ENCODE measurements at places on chromosomes 12 and 14. TPM values are rescaled to one million over a fixed set of nuclear protein-coding genes. Genes with fewer than 3 reads are reported as not detected.

- DNase-seq, result no peak
Measured at GRCh38 chr12:19021646-19022045, 107.9 kb upstream of the PLEKHA5 start.

- DNase-seq, result no peak
Measured at GRCh38 chr14:44741431-44741830, 220.3 kb downstream of the KLHL28 start.

DNA sequence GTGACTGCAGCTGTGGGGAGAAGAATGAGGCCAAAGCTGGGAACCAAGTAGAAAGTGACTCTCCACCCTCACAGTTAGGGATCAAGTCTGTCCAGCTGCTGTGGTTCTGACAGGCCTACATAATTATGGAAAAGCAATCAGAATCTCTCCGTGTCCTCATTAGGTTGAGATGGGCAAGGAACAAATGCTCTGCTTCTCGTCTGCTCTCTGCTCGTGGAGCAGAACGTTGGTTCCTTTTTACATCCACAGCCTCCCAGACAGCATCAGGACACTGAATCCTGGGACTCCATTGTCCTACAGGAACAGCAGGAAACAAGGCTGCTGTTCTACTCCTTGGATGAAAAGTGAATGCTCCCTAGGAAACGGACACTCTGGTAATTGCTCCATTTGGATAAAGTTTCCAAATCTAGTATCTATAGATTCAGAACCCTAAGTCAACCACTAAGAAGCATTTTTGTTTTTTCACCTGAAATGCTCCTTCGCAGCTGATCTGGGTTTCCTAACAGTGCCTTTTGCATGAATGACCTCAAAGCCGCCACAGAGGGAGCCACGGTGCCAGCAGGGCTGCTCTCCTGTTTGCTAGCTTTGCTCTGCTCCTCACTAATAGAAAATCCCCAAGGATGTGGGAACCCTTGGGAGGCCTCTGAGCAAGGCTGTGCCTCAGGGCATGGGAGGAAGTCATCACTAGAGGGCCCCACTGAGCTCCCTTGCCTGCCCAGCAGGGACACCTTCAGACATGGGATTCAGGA lies 102.0 kb downstream of the EGLN3 start:
- peak; percentile 40 for DNase-seq

- DNase-seq, result no peak
Measured at GRCh38 chr12:15708396-15709076, 80.7 kb downstream of the EPS8 start.

DNA sequence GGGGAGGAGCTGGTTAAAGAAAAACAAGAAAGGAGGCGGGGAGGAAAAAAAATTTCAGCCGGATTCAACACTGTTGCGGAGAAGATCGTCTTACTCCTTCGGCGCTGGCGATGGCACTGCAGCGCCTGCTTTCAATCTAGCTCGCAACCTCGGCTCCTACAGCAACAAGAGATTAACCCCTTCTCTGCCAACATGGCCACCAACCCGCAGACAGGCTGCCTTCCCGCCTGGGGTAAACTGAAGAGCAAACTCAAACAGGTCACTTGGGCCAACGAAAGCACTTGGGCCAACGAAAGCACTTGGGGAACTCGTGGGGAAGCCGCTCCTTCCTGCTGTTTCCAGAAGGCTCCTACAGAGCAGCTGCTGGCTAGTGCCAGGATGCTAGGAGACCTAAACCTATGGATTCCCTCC lies 73.7 kb downstream of the CIT start:
- no peak for DNase-seq

GRCh38 chr12:17020765-17021164 lies 414.8 kb upstream of the LMO3 start:
- no peak for DNase-seq

DNA sequence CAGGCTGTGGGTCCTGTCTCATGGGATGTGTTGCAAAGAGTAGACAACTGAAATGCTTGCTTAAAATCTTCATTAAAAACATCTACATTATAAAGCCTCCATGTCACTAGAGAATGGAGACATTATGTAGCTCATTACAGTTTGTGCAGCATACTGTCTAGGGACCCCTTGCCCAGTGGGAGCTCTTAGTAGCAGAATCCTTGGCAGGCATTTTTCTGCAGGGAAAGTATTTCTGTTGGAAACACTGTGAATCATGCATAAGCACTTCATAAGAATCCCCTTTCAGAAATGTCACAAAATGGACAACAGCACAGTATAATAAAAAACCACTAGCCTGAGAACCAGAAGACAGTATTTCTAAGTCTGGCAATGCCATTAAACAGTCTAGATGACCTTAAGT lies 174.3 kb downstream of the MGAT4C start:
- DNase-seq, result peak; percentile 2

DNA sequence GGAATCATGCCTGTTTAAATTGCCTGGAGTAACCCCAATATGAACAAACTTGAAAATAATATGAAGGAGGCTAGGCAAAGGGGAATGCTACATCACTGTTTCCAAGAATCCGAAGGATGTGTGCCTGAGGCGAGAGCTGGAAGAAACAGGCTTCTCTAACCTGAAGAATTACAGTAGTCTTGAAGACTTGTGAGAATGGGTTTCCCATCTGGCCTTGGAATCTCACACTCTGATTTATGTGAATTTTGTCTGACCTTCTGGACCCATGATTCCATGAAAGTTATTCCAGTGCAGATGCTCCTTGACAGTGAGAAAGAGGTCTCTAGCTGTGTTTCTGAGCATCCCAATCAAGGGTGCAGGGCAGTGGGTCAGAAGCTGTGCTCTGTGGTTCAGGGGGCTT lies 122.1 kb upstream of the PARP11 start:
- no peak for DNase-seq

DNA sequence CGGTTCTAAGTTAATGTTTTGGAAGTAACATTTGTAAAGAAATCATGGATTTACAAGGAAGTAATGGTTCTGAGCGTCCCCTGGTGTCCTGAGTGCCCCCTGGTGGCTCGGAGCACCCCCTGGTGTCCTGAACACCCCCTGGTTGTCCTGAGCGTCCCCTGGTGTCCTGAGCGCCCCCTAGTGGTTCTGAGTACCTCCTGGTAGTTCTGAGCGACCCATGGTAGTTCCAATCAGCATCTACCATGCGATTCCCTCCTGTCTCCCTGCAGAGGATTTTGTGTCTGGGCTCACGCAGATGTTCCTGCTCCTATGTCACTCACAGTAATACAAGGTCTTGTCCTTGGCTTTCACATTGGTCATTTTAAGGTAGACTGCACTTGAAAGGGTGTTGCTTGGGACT lies 1352.9 kb downstream of the TMEM121 start:
- DNase-seq, result no peak

- DNase-seq, result no peak
Measured at GRCh38 chr12:116759783-116760621, 21.9 kb downstream of the RNFT2 start.

- no peak for DNase-seq
Measured at GRCh38 chr14:69318241-69318640, 58.3 kb downstream of the GALNT16 start.

DNA sequence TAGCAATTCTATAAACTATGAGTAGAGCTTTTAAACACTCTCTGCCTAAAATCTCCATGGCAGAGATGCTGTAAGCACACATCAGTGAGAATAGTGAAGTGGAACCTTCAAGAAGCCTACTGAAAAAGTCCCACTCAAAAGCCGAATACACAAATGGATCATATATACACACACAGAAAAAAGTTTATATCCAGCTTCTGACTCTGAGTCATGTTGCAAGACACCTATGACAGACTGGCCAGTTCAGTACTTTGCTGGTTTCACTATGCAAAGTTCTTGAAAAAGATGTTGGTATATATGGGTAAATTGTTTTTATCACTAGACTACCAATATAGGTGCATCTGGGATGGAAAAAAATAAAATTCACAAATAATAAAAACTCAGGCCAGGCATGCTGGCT lies 126.1 kb downstream of the KCNK10 start:
- no peak for DNase-seq

GRCh38 chr12:12689647-12690300 lies 6.2 kb downstream of the GPR19 start:
- DNase-seq, result no peak

GRCh38 chr12:131910302-131911027 lies 16.0 kb downstream of the ULK1 start:
- DNase-seq, result peak; percentile 92

DNA sequence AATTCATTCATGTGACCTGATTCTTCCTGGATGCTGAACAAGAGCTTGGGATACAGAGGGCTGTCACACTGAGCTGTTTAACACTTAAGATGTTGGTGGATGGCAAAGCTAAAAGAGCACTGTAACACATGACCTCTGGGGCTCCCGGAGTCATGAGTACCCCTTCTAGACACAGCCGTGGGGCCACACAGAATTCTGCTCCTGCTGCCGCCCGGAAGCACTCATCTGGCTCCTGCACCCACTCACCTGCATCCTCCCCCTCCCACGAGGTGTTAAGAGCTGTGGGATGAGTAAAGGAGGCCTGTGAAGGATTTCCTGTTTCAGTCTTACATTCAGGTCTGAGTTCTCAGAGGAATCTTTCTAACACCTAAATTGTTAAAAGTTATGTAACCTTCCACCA lies 78.0 kb upstream of the SSTR1 start:
- DNase-seq, result no peak

DNA sequence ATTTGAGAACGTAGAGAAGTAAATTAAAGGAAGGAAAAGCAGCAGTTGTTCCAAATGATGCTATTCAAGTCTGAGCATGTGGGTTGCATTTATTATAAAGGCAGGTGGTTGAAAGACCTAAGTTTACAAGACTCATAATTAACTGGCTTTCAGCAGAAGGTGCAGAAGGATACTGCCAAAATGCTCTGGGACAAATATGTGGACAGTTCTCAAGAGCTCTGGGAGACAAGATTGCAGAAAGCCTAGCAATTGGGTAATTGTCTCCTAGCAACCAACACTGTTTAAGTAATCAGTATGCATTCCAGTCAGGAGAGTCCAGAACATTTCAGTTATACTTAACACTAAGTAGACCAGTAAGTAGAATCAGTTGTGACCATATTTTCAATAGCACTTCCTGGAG lies 131.5 kb downstream of the GPR135 start:
- DNase-seq, result peak; percentile 71

DNA sequence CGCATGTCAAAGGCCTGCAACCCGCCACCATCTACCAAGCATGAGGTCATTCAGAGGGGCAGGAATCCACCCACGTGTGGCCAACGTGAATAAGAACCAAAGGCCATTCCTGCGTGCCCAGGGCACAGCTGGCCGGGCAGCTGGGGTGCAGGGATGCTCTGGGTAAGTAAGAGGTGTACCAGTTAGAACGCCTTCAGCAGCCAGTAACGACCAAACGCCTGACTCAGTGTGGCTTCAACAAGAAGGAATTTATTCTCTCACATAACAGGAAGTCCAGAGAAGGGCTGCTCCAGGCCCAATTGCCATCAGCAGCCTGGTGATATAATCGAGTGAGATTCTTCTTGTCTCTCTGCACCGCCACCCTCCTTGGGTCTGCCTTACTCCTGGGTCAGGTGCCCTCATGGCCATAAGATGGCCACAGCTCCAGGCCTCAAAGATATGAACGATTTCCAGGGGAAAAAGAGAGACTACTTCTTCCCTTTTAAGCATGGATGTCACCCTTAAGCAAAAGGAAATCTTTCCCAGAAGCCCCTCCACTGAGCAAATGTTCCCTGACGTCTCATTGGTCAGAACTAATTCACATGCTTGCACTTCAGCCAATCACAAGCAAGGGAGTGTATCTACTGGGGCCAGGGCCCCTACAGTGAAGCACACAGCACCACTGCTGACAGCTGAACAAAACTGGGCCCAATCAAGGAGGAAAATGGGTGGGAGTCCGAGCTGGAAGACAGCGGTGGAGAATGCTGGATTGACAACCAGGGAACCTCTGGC lies 7.3 kb downstream of the TTC7B start:
- DNase-seq, result no peak

DNA sequence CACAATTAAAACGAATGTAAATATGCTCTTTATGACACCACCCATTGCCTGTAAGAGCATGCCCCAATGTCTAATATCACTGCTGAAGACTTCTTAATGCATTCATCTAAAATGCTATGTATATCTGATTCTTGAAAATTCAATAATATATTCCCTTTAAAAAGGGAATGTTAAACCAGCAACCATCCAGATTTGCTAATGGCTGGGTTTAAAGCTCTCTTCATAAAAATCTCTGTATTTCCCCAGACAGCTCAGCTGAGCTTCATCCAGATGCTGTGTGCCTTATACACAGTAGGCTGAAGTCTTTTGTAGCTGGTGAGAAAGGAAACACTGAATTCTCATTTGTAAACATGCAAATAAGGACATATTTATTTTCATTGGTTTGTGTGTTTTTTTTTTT lies at the start of gene TAS2R14:
Gene TAS2R14 (minus strand): TSS at position 101 of the 400 bp plus-strand sequence. CDS start 56 bp downstream, at position 45.
- no peak for DNase-seq

- DNase-seq, result no peak
Measured at GRCh38 chr12:30169839-30170591, 386.3 kb upstream of the TMTC1 start.

GRCh38 chr12:56521209-56521589 lies 421 bp upstream of the RBMS2 start:
- DNase-seq, result no peak

DNA sequence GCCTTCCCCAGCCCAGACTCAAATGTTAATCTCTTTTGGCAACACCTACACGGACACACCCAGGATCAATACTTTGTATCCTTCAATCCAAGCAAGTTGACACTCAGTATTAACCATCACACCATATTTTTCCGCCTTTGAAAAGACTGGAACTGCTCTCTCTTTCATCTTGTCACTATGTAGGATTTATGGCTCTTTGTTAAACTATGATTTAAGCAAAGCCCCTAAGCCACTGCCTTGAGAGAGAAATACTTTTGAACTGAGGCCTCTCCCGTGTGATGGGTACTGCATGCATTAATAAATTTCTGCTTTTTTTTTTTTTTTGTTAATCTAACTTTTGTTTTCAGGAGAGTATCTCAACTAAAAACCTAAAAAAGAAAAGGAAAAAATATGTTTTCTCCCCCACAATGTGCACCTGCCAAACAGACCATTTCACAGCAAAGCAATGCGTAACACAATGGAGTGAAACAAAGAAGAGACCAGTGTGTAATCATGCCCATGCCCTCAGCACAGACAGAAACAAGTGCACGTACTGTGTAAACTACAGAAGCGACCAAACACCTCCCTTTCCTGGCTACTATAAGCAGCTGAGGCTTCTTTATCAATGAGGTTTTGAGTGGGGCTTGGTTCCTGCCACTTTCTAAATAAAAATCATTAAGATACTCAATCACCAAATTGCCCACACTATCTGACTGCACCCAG lies 28.3 kb upstream of the ETFBKMT start:
- no peak for DNase-seq

DNA sequence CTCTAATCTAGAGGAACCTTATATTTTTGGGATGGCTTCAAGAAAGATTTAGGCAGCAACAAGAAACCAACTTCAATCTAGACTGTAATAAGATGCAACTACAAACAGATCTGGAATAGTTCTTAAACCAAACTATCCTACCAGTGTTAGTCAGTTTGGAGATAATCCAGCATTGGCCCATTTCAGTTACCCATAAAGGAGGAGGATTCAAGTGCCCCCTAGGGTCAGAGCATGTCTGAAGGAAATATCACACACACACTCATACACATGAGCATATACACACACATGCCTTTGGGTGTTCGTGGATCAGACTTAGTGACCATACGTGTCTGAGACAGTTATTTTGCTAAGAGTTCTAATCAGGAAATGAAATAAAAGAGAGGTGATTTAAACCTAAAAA lies 261.2 kb downstream of the ADAMTS20 start:
- no peak for DNase-seq

GRCh38 chr14:96821501-96821900 lies 24.3 kb downstream of the VRK1 start:
- no peak for DNase-seq

Gene FOXG1
- not detected for total RNA-seq

Gene ZCCHC8
- 13.8 TPM for total RNA-seq

Gene MORN3
- total RNA-seq, result not detected

Gene CCDC175
- total RNA-seq, result not detected

Gene MAP1LC3B2
- total RNA-seq, result 0.48 TPM

Gene HOXC12
- not detected for total RNA-seq

Gene FAR2
- 11.9 TPM for total RNA-seq

Gene RESF1
- 41.3 TPM for total RNA-seq
